ENCODE measurements at places on chromosomes 3 and 15.

DNA sequence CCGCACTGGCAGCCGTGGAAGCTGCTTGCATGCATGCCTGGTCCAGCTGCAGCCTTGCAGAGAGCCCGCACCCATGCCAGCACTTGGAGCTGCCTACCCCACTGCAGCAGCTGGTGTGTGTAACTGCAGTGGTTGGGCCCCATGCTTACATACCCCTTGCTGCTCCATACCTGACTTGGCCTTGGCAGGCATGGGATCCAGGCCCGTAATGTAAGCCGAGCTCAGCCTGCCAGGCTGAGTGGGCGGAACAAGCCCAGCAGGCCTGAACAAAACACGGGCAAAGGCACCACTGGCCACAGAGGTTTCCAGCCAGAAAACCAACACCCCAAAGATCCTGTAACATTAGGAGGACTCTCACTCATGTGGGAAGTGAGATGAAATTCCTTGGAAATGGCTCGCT is 48.3 kb downstream of the SLC6A20 start:
- DNase-seq, result no peak

DNA sequence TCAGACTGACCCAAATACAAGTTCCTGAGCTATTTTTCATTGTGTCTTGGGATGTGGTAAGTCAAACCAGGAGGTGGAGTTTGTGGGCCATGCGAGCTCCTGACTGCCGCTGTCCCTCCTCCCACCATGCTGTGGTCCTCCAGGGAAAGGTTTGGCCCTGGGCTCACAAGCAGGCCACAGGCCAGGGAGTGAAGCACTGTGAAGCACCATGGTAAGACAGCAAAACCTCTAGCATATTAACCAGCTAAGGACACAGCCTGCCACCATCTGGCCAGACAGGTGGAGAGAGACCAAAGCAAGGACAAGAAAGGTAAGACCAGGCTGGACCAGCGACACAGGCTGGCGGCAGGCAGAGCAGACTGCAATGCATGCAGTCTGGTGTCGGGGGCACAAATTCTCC is 15.3 kb downstream of the RAB43 start:
- no peak for DNase-seq

DNA sequence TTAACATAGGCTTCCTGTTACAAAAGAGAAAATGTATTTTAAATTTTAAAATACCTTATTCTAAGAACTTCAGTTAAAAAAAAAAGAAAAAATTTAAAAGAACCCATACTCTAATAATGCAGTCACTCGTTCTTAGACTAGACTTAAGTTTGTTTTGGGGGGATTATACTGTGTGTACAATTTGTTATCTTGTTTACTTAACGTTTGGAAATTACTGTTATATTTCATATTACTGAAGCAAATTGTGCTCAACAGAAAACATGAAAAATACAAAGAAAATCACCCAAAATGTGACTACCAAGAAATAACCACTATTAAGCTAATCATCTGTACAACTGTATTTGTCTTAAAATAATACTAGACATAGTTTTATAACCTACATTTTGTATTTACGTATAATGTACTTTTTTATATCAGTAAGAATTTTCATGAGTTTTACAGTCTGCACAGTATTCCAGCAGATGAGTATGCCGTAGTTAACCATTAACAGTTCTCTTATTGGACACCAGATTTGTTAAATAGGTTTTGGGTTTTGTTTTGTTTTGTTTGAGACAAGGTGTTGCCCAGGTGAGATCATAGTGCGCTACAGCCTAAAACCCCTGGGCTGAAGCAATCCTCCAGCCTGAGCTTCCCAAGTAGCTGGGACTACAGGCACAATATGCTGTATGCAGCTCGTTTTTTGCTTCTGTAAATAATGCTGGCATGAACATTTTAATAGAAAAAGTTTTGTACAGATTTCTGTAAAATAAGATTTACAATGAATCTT is 88.8 kb upstream of the CHD2 start:
- DNase-seq, result no peak

GRCh38 chr15:73934281-73934680 is 8.0 kb downstream of the LOXL1 start:
- no peak for DNase-seq

- no peak for DNase-seq
Measured at GRCh38 chr15:60508442-60508841, 29.5 kb upstream of the ICE2 start.
